ENCODE measurements at places on chromosomes 6 and 20.

GRCh38 chr6:15615802-15616201, 47.0 kb downstream of the DTNBP1 start:
- no peak for DNase-seq

DNA sequence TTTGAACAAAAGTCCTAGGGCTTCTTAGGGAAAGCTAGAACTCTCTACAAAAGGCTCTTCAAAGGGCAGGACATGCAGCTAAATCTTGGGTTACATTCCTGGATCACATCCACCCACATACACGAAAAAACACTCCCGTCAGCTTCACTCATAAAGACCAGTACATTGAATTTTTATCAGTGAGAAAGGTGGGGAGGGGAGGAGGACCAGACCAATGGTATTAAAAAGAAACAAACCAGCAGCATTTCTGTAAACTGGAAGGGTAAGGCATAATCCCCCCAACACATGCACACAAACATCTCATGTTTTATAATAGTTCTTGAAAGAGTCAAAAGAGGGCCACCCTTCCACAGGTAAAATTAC, 31.6 kb downstream of the MYLK4 start:
- DNase-seq, result no peak

- DNase-seq, result no peak
Observed at GRCh38 chr6:25359891-25360290, 80.7 kb downstream of the CARMIL1 start.

DNA sequence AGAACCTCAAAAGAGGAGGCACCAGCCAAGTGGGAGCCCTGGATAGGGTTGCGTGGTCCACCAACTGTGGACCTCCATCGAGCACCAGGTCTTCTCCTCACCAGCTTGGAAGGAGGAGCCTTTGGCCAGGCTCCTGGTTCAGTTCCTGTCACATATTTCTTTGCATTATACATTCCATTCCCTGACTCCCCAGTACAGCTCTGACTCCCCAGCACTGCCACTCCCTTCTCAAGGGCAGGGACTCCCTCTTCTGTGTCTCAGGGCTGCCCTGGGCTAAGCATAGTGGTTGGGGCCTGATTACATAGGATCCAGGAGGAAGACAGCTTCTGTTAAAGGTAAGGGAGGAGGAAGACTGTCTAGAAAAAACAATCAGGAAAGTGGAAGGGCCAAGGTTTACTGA, 91.1 kb downstream of the MRPL14 start:
- no peak for DNase-seq

DNA sequence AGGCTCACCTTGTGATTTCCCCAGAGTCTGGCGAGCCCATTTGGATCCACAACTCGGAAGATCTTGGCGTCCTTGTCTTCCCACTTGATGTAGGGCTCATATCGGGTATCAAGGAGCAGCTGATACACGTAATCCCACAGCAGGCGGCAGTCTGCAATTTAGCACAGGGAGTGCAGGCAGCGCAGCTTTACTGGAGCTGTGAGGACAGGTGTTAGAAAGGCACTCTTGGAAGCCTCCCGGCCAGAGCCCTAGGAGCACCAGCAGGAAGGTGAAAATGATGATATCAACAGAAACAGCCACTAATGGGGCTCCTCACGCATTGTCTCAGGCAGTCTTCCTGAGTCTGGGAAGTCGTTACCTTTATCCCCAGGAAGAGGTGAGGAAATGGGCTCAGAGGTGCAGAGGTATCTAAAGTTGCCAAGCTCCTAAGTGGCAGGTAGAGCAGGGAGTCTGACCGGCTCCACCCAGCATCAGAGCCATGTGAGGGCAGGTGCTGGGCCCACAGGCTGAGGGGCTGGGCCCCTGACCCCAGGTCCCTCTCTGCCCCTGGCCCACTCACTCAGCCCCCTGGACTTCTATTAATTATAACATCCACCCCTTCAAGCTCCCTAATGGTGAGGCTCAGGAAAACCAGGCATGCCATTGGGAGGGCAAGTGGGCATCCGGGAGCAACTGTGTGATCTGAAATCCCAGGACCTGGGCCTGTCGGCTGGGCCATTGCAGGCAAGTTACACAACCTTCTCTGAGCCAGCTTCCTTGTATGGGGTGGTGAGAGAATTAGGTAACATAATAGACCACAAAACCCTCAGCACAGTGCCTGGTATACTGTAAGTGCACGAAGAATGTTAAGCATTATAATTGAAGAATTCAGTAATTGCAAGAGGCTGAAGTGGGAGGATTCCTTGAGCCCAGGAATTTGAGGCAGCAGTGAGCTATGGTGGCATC, 18.3 kb downstream of the ETV7 start:
- no peak for DNase-seq

GRCh38 chr6:117137711-117138110, 127.6 kb upstream of the VGLL2 start:
- DNase-seq, result no peak

GRCh38 chr20:48181261-48181935, 396.1 kb upstream of the SULF2 start:
- no peak for DNase-seq

Data from anterior cingulate cortex (tissue), 58 donors.